ENCODE measurements at places on chromosomes 4 and X.

GRCh38 chr4:39255266-39255665, 72.9 kb downstream of the WDR19 start:
- DNase-seq = no peak

GRCh38 chrX:43357741-43358140, 298.4 kb upstream of the MAOA start:
- no peak for DNase-seq

- no peak for DNase-seq
Observed at GRCh38 chrX:153190381-153190780, 11.3 kb downstream of the MAGEA1 start.

DNA sequence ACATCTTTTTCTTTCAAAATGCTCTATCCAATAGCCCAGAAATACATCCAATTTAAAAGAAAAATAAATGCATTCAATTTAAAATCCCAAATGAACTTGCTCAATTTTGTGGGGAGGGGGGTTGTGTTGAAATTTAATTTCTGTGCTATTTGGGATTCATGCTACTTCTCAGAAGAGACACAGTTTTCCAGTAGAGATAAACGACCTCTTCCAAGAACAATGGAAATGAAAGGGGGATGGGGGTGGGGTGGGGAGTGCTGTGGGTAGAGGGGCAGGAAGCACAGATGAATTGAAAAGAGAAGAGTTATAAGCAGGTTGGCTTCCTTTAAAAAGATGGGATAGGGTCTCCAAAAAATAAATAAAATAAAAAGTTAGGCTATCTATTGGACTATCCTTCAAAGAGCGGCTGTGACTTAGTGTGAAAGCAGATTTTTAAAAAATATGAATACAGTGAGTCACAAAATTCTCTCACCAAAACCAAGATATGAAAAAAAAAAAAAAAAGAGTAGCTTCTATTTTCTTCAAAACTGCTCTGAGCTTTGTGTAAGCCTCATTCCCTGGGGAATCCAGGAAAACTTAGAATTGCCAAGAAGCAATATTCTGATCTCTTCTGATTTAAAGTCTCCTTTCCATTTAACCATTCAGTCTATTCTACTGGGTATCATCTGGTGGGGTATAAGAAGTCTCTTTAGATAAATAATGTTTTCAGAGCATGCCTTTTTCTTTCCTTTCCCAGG, 324.3 kb downstream of the PTTG2 start:
- no peak for DNase-seq

DNA sequence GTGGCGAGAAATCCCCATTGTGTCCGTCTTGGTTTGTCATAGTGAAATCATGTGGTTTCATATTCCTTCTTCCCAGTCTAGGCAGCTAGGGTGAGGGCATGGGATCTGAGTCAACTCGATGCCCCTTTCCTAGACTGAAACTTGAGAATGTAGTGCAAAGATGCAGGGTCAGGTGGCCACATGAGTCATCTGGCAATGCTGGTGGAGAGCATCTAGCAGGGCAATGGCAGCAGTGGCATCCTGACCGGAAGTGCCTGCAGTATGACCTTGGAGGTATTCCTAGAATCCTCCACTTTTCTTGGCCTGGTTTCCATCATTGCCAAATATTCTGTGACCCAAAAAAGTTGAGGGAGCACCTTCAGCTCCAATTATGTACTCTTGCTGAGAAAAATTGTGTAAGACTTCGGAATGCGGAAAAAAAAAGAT, 39.1 kb upstream of the TMEM184C start:
- no peak for DNase-seq

- DNase-seq = no peak
Observed at GRCh38 chr4:119683518-119683917, 54.9 kb upstream of the PDE5A start.

DNA sequence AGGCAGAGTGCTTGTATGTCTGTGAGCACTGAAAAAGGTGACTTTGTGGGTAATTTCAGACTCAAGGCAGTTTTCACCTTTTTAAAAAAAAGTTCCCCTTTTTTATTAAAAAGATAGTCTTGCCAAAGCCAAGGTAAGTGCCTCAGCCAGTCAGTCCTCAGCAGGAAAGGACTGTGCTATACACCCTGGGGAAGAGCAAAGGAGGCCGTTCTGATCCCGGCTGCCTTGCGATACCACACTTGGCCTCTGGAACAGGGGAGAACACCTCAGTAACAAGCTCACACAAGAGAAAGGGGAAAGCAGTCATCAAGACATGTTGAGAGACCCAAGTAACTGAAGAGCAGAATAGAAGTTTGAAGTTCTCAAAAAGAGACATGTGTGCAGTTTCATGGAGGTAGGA, 541.7 kb downstream of the BCOR start:
- DNase-seq = no peak

- no peak for DNase-seq
Observed at GRCh38 chr4:124151031-124151430, 561.5 kb downstream of the ANKRD50 start.

- no peak for DNase-seq
Observed at GRCh38 chr4:102723511-102723910, 37.3 kb downstream of the MANBA start.

DNA sequence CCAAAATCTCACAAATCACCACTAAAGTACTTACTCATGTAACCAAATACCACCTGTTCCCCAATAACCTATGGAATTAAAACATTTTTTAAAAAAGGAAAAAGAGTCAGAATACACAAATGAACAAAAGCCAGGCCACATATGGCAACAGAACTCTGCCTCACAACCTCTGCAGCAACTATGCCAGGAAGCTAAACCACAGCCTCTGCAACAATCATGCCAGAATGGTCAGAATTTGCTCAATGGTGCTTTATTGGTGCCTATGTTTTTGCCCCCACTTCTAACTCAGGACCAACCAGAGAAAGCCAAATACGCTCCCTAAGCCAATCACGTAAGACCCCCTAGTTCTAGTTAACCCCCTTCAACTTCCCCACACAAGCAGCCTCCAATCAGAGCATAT, 69.6 kb downstream of the HOPX start:
- no peak for DNase-seq

DNA sequence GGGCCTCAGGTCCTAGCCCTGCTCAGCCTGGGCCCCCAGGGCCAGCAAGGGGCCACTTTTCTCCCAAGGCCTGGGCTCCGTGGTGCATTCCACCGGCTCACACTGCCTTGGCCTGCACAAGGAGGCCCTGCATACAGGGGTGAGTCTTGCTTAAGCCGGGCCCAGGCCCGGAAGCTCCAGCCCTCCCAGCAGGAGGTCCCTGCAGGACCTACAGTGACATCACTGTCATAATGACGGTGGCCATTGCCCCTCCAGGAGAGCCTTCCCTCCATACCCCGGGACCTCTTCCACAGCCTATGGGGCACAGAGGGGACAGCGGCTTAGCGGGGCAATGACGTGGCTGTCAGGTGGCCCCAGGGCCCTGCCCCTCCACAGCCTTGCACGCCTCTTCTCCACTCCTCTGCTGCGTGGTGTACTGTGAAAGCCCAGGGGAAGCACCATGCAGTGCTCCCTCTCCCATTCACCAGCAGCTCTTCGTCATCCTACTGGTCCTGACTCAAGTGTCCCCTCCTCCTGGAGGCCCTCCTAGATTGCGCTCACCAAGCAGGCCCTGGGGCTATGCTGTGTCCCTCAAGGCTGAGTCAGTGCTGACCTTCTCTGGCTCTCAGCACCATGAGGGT, 32.3 kb upstream of the AFAP1 start:
- no peak for DNase-seq

DNA sequence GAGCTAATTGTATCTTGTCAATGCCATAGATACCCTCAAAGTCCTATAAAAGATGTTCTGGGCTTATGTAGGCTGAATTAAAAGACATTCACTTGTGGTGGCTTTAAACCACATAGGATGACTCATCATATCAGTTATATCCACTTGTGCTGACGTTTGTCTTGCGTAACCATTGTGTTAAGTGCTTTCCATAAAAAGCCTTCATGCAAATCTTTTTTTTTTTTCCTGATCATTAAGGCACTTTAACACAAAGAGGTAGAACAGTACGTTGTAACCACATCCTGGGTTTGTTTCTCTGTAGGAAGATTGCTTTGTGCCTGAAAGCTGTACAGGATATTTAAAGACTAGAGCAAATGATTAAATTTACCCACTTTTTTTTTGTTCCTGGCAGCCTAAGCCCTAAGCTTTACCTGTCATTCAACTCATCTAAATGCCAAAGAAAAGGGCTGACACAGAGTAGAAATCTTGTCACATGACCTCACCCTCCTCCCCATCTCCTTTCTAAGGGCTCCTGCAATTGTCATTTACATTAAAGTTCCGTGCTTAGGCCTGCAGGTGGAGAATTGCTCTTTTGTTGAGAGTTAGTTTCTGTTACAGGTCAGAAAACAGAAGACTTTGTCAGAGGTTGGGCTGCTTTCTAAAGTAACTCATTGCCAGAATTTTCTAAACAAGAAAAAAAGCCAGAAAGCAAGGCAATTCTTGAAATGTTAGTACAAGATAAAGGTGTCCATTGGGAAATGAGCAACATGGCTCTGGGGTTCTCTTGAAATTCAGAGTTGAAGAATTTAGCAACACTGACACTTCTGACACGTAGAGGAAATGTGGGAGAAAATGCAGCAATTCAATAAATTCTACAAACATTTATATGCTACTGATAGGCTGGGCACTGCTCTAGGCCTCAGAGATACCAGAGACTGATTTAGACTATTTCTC, 555.6 kb downstream of the PPARGC1A start:
- no peak for DNase-seq

DNA sequence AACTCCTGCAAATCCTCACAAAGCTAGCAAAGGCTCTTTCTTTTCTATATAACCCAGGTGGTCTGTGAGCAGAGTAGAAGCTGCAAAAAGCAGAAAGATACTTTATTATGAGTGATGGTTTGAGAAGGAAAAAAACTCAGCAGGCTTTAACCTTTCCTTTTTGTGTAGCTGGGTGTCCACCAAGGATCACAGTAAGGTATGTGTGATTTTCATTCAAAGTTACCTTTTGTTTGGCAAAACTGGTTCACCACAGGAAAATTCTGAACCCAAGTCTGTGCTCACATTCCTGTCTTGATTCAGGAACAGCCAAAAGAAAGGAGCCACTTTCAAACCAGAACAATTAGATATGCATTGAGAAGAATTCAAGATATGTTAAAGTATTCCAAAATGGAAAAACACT, 35.7 kb downstream of the FRAS1 start:
- no peak for DNase-seq

GRCh38 chrX:150334981-150335380, 28.1 kb upstream of the MAMLD1 start:
- no peak for DNase-seq

- DNase-seq = no peak
Observed at GRCh38 chr4:129239088-129239487, 143.1 kb downstream of the C4orf33 start.

- DNase-seq = no peak
Observed at GRCh38 chrX:149829751-149830191, 48.0 kb downstream of the MAGEA9 start.

DNA sequence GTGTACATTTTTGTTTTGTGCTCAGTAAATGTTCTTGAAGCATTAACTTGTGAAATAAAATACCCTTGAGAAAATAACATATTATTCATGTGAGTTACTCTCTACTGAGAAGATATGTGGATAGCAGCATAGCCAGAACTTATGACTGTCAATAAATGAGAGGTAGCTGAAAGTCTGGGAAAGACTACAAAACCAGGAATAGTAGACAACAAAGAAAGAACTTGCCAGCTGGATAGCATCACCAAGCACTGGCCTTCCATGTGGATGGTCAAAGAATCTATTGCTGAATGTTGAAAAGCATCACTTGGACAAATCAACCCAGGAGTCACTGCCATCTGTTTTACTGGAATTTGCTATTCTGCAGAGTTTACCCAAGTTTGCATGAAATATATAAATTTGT, 650.0 kb upstream of the HTR2C start:
- no peak for DNase-seq

DNA sequence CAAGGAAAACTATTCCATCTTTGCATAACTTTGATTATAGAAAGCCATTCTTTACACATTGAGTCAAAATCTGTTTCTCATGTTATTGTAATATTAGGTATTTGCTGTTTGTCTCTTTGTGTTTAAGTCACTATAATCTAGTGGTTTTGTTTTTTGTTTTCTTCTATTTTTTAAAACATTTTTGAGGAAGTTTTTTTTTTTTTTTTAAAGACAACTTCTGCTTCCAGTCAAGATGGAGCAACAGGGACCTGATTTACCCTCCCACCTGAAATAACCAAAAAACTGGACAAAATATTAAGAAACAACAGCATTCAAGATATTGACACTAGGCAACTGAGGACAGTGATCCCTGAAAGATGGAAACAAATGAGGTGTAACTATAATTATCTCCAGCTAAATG, 18.4 kb upstream of the NSUN7 start:
- no peak for DNase-seq

GRCh38 chr4:140186651-140187315, 32.8 kb upstream of the MAML3 start:
- DNase-seq = no peak

DNA sequence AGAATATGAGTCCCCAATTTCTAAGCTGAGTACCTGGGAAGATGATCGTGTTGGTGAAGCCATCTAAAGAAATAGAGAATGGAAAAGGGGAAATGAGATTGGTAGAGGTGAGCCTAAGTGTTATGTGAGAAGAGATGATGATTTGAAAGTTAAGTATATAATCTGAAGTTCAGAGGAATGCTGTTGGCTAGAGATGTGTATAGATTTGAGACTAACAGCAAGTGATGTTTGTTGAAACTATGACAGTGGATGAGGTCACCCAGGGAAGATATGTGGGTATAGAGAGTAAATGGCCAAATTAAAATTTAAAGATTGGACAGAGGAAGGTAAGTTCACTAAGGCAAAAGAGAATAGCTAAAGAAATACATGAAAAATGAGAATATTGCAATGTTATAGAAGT, 324.2 kb downstream of the MAPK10 start:
- no peak for DNase-seq

- DNase-seq = peak; percentile 46
Observed at GRCh38 chr4:109433205-109434006, at the start of gene SEC24B. SEC24B (plus strand) TSS chr4:109433815; CDS start chr4:109433870, 55 bp downstream.

GRCh38 chr4:8079031-8079885, 79.4 kb downstream of the ABLIM2 start:
- no peak for DNase-seq

- no peak for DNase-seq
Observed at GRCh38 chr4:169208090-169208455, 62.7 kb downstream of the SH3RF1 start.

DNA sequence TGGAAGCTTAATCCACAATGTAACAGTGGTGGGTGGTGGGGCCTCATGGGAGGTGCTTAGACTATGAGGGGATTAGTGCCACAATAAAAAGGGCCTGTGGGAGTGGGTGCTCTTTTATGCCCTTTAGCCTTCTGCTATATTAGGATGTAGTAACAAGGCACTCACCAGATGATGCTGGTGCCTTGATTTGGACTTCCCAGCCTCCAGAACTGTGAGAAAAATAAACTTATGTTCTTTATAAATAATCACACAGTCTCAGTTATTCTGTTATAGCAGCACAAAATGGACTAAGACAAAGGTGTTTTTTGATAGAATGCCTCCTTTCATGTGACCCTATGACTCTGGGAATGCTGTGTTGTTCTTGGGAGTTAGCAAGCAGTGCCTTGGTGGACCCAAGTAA, 89.8 kb downstream of the STIM2 start:
- no peak for DNase-seq

All from NCI-H1694 treated with DMSO at 0.1 percent for 48 hours (cell line).